ENCODE measurements at places on chromosomes 5 and 9.

DNA sequence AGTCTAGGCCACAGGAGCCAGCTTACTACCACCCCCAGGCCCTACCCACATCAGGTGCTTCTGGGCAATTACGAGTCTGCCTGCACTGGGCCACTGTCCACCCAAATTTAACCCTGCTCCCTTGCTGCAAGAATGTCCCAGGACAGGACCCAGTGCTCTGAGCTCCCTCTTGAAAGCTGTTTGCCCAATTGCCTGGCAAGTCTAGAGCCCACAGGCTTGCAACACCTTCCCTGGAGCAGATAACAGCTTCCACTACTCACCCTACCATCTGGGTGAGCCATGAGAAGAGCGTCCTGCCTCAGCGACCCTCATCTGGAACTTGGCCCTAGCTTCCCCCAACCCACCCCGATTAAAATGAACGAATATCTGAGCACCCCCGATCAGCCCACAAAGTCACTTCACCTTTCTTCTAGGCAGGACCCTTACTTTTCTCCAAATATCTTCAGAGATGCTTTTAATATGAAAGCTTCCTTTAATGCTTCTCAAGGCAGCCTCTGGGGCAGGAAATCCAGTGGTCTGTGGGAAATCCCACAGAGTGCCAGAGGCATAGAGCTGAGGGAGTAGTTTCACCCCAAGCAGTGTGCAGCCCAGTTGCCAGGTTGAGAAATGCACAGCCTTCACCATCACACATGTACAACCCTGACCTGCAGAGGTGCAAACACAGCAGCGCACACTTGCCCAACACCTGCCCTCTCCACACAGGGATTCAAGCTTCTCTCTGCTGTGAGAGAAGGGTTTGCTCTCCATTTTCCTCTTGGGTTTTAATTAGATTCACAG, 10.6 kb downstream of the ACSL6 start:
- DNase-seq = no peak
- peaks cover 46% of the 10 kb centered on the region for H3K4me1 ChIP-seq
- no peaks in the 10 kb centered on the region for H3K36me3 ChIP-seq
- no peak overlapping the region for H3K27ac ChIP-seq
- H3K4me3 ChIP-seq = no peak overlapping the region

- H3K4me3 ChIP-seq = no peak overlapping the region
- no peak overlapping the region for H3K27ac ChIP-seq
- no peak for DNase-seq
- H3K4me1 ChIP-seq = no peaks in the 10 kb centered on the region
- H3K36me3 ChIP-seq = no peaks in the 10 kb centered on the region
- no peaks in the 10 kb centered on the region for H3K27me3 ChIP-seq
Measured at GRCh38 chr5:44845777-44846176, 37.0 kb downstream of the MRPS30 start.

GRCh38 chr9:117097761-117098160, 317.1 kb downstream of the ASTN2 start:
- H3K36me3 ChIP-seq = no peaks in the 10 kb centered on the region
- no peak for DNase-seq
- H3K27me3 ChIP-seq = no peaks in the 10 kb centered on the region
- no peak overlapping the region for H3K27ac ChIP-seq
- no peaks in the 10 kb centered on the region for H3K4me1 ChIP-seq

GRCh38 chr5:40746703-40747102, 9.1 kb downstream of the TTC33 start:
- no peaks in the 10 kb centered on the region for H3K4me1 ChIP-seq
- peaks cover 11% of the 10 kb centered on the region for H3K36me3 ChIP-seq
- no peak overlapping the region for H3K4me3 ChIP-seq
- no peak overlapping the region for H3K27ac ChIP-seq
- no peak for DNase-seq
- no peaks in the 10 kb centered on the region for H3K27me3 ChIP-seq

Measured in natural killer cell (primary cell).